ENCODE measurements at places on chromosomes 4 and X.

DNA sequence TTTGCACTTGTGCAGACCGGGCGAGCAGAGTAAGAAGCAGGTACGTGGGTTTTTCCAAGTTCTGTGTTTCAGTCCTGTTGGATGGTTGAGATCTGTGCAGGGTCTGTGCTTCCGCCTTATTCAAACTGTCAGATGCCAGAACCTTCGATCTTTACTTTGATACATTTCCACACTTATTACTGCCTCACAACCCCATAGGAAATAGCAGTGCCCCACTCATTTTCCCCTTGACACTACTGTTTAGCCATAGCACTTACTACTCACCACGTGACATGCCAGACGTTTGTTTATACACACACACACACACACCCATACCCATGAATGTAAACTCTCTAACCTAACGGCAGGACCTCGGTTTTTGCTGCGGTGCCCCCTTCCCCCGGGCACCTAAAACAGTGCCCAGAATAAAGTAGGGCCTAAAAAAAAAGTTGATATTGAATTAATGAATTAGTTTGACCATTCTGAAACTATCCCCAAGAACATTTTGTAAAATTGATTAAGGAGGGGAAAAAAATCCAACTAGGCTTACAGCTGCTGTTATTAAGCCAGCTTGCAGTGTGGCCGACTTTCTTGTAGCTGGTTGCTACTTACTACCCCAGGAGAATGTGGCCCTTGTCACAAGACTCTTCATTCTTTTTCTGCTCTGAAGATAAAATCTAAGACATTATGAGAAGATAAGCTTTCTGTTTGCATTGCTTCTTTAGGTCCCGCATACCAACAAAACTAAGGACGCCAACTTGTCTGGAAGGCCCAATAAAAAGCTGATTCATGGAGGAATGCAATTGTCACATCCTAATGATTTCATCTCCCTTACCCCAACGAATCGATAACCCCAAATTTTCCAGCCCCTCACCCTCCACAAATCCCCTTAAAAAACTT is 704 bp upstream of the SEPSECS start:
- peak; percentile 5 for DNase-seq

GRCh38 chrX:6383917-6384316 is 151.0 kb downstream of the VCX3A start:
- no peak for DNase-seq

DNA sequence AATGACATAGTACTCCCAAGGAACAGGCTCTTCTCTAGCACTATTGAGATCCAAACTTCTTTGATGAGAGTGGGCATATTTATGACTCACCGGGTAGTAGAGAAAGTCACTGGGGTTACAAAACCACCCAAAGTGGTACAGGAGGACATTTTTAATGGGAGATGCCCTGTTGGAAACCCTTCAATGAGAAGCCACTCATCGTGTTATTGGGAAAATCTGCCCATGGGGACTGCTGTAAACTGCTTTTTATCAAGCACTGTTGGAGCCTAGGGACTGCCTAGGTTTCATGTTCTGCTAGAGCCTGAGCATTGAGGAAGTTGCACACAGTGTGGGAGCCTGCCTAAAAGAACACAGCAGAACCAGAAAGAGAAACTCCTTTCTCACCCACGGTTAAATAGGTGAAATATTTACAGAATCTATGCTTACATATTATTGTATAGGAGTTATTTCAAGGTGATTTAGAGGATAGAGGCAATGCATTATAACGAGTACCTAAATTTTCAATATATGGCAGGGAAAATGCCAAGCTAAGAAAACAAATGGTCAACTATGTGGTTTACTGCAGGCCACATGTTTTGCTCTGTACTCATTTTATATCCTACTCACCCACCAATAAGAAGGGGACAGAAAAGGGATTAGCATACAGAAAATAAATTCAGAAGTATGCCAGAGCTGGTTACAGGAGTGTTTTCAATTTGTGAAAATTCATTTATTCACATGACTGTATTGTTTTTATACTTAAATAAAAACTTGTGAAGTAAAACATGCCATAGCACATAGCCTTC is 559.1 kb downstream of the FSTL5 start:
- DNase-seq, result no peak

DNA sequence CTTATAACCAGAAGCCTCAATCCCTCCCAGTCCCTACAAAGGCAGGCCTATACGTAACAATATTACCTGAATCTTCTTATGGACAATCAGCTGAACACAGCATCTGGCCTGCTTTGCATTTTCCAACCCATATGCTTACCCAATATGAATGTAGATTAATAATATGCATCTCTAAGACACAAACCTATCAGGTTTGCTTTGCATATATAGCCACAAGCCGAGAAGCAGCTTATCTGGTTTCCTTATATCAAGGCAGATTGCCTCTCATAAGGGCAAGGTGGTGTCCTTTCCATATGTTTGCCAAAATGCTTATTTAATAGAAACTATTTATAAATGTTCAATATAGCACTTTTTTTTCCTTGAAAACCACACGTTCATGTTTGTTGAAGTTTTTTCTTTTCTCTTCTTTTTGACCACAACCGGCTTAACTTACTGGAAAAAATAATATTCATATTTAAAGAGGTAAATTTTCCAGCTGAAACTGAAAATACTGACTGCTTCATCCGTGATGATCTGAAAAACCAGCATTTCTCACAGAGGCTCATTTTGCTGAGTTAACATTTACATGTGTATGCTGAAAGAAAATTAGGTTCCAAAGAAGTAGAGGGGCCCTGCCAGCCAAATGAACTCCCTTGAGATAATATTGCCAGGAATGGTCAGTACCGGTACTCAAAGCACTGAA is 3.8 kb downstream of the IL21 start:
- no peak for DNase-seq

GRCh38 chr4:71230271-71231128 is 108.3 kb upstream of the SLC4A4 start:
- peak; percentile 83 for DNase-seq

GRCh38 chr4:148067301-148067916 is 335.5 kb downstream of the ARHGAP10 start:
- no peak for DNase-seq

DNA sequence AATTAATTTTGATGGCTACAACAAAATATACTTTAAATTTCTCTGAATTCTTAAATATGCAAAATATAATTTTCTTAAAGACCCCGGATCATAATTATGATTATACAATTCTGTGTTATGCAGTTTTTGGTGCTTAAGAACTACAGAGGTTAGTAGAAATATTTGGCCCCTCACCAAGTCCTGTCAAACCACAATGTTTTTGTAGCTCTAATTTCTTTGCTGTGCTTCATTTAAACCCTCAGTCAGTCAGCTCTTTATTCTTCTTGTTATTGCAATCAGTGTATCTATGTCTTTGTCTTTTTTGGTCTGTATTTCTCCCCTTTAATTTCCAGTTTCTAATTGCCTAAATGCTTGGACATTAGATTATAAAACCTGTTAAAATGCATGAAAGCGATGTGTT is 186.1 kb downstream of the CAMK2D start:
- no peak for DNase-seq

DNA sequence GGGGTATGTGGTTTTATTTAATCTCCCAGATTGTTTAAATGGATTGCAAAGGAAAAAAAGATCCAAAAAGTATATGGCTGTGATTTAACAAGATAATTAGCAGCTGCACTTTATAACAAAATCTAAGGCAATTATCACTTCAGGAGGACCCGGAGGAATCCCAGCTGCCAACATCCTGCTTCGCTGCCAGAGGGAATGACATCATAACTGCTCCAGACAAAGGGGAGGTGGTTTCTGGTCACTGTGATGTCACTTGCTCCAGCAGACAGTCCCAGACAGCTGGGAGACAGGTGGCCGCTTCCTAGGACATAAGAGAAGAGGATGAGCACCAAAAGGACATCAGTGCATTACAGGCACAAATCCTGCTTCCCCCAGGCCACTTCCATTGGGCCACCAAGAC is 371.0 kb downstream of the BCOR start:
- DNase-seq, result no peak

GRCh38 chrX:115625572-115626301 is 64.8 kb downstream of the PLS3 start:
- no peak for DNase-seq

All from RPMI8226 (cell line).